ENCODE measurements at places on chromosomes 3 and 15.

DNA sequence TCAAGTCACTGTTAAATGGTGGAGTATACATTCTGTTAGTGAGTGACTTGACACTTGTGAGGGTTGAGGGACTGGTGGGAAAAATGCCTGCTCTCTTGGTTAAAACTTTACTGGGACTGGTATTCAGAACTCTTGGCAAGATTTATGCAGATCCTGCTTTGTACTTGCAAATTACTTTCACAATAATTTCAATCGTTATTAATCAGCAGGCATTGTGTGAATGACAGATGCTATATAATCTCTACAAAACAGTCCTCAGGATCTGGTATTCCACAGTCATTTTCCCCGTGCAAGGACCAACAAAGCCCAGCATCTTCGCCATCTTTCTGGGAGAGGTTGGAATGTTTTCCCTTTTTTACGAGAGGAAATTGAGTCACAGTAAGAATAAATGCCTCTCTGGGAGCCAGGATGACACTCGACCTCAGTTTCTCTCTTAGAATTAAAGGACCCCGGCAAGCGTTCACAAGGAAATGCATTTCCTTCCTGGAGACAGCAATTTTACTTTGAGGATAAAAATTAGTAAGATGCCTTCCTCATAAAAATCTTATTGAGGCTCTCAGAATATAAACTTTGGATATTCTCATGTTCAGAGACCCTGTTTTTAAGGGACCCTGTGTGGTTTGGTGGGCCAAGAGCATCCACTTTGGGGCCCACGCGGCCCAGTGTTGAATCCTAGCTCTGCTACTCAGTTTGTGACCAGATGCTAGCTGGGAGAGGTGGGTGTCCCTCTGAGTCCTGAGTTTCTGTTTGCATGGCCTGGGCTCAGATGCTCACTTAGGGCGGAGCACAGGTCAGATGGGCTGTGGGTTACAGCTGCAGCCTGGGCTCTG lies 45.3 kb upstream of the PLCL2 start:
- no peak for DNase-seq

DNA sequence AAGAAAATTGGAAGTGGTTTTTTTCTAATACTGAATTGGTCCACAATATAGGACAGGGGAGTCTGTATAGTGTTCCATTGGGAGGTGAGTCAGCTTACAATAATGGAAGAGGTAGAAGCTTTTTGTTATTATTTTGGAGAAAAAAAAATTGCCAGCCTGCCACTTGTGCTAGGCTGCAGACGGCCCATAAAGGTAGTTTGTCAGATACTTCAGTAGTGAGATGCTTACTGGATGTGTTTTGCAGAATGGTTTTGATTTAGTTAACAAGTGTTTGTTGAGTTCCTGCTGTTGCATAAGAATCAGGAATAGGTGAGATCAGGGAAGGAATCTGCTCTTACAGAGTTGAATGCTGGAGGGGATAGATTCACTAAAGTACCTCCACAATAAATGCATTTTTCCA lies 1.0 kb downstream of the DTWD1 start:
- no peak for DNase-seq

- DNase-seq, result no peak
These were observed 911.6 kb upstream of the ARPP21 start for GRCh38 chr3:34727700-34728099.

DNA sequence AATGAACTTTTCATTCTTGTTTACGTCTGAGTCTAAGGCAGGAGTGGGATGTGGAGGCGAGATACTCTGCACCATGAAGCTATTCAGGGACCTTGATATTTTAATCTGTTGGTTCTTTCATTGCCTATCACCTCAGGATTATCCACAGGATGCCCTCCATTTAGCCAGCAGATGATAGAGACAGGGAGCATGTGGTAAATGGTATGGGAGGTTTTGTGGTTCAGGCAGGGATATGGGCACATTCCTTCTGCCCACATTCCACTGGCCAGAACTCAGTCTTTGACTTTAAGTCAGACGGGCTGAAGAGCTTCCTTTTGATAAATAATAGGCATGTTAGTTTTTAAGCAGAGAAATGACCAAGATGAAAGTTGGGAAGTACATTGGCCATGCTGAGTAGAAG lies 548.0 kb upstream of the CCDC54 start:
- no peak for DNase-seq

- DNase-seq, result peak; percentile 64
These were observed at the start of gene CHST2 for GRCh38 chr3:143119009-143119914. CHST2 (plus strand) TSS chr3:143119771; CDS start chr3:143120817, 1,046 bp downstream.

GRCh38 chr15:25766417-25766816 lies 96.7 kb downstream of the ATP10A start:
- no peak for DNase-seq

- DNase-seq, result no peak
These were observed 119.8 kb downstream of the PDCD6IP start for GRCh38 chr3:33918126-33918756.

DNA sequence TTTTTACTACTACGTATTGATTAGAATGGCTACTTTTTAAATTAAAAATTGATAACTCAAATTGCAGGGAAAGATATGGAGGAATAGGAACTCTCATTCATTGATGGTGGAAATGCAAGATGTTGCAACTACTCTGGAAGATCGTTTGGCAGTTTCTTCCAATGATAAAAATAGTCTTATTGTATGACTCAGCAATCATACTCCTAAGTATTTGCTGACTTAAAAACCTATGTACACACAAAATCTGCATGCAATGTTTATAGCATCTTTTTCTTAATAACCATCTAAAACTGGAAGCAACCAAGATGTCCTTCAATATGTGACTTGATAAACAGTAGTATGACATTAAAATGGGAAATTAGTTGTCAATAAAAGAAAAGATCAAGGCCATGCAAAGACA lies 87.4 kb upstream of the LRRC3B start:
- DNase-seq, result no peak

DNA sequence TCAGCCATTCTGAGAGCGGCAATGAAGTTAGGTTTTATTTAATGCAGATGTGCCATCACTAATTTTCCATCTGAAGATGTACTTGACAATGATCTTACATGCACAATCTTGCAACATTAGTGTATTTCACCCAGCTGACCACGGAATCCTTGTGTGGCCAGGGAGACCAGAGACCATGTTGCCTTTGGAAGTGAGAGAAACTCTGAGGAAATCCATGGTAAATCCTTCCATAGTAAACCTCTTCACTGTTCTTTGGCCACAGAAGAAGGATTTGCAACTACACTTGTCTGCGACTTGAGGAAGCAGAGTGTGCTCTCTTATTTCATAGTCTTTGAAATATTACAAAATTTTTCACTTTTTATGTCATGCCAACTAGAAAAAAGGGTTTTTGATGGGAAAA lies 128.4 kb upstream of the IGSF10 start:
- no peak for DNase-seq

DNA sequence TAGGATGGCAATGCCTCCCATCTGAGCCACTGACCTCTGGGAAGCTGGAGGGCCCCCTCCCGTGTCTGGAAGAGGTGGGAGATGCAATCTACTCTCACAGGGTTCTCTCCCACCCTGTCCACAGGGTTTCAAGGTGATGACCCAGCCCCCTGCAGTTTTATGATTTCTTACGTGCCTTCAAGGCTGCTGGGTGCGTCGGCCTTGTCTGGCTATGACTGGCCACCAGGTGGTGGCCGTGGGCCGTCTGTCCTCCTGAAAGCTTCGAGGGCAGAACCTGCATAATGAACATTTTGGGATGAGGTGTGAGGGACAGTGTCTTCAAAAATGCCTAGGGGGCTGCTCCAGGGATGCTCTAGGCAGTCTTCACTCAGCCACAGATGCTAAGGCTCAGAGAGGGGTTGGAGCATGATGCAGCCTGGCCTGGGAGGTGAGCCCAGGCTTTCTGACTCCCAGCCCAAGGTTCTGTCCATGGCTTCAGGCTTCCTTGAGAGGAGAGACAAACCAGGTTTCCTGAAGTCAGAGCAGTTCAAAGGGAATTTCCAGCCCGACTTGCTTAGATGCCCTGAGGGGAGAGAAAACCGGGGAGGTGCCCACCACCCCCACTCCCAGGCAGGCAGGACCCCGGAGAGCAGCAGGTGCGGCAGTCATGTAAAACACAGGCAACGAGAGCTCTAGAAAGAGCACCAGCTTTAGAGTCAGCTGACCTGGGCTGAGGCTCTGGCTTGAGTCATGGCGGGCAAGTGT lies 18.7 kb downstream of the ISG20 start:
- no peak for DNase-seq
